Endothelial cell of umbilical vein (primary cell): ENCODE measurements at places on chromosomes 12 and 14.
A peak's percentile ranks its signal among the peaks of the same experiment; 100 is the strongest.

DNA sequence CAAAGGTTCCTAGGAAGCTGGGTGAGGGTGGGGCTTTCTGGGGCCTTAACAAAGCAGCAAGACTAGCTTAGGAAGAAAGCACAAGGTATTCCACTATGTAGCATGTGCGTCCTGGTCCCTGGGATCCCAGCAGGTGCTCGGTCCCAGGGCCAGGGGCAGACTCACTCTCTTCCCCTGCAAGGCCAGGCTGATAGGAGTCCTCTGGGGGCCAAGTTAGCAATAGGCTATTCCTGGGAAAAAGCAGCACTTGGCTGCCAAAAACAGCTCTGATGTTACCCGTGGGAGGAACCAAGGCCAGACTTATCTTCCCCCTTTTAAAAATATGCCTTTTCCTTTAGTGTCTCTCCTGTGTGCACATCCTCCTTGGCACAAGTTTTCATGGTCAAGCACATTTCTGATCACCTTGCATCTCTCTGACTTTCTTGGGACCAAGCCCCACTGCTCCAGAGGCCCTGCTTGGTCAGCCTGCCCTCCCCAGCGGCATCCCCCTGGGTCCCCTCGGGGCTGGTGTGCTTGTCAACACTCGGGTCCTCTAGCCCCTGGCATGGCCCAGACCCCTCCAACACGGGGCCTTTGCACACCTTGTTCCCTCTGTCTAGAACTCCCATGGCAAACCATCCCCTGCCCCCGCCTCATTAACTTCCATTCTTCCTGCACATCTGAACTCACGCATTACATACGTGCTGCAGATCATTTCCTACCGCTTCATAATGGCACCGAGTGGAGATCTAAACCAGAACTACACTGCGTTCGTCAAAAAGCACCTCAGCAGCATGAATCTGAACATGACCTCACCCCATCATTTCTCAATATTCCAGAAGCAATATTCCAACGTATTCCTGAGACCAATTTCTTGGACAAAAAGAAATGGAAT, 21.9 kb downstream of the CCDC92 start:
- no peak for DNase-seq

DNA sequence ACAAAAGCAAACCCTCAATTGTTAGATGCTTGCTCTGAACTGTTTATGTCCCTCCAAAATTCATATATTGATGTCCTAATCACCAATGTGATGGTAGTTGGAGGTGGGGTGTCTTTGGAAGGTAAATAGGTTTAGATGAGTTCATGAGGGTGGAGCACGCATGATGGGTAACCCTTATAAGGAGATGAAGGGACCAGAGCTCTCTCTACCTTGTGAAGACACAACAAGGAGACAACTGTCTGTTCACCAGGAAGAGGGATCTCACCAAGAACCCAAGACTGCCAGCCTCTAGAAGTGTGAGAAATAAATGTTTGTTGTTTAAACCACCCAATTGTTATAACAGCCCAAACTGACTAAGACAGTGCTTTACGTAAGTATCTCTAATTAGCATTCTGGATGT, 27.0 kb downstream of the DHRS2 start:
- DNase-seq = no peak

DNA sequence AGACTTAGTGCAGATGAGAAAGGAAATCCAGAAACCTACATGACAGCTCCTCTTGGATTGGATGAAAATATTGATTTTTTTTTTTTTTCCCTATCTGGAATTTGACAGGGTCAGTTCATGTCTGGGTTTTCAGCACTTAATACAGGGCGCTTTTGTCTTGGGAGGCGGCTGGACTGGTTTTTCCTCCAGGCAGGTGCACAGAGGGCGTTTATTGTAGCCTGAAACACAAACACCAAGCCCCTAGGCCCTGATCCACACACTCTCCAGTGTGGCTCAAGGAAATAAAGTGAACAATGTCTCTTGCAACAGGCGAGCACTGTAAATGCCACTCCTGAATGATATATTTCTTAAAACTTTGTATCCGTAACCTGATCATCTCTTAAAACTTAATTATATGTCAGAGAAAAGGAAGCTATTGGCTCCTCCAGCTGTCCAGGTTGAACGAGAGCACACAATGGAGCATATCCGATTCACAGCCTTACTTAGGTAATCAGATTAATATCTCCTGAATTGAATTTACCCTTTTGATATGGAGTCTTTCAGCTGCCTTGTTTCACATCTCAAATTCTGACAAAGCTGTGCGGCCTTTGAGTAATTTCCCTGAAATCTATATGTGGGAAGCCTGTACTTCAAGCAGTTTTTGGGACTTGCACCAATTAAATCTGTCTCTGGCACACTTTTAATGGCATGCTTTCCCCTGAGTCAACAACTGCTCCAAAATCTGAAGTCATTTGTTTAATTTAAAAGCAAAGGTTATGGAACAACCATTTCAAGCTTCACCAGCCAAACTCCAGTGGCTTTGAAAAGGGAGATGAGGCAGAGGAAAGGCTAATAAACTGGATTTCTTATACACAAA, 485.7 kb downstream of the ZFP36L1 start:
- DNase-seq = no peak

DNA sequence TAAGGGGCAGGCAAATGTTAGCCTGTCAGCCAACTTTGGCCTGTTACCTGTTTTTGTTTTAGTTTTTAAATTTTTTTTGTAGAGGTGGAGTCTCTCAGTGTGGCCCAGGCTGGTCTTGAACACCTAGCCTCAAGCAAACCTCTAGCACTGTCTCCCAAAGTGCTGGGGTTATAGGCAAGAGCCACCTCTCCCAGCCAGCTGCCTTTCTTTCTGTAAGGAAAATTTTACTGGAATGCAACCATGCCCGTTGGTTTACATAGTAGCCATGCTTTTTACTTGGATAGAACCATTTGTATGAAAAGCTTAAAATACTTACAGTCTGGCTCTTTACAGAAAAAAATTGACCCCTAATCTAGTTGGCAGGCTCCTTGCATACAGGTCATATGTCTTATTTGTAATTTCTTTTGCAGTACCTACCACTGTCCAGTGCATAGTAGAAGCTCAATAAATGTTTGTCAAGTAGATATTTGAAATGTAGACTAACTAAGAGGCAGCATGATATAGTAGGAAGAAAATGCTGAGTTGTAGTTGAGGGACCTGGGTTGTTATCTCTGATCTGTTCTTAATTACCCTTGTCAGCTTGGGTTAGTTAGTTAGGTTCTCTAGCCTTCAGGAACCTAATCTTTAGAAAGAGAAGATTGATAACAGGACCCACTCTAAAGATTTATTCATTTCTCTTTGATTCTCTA, 4.7 kb downstream of the MDM2 start:
- no peak for DNase-seq

DNA sequence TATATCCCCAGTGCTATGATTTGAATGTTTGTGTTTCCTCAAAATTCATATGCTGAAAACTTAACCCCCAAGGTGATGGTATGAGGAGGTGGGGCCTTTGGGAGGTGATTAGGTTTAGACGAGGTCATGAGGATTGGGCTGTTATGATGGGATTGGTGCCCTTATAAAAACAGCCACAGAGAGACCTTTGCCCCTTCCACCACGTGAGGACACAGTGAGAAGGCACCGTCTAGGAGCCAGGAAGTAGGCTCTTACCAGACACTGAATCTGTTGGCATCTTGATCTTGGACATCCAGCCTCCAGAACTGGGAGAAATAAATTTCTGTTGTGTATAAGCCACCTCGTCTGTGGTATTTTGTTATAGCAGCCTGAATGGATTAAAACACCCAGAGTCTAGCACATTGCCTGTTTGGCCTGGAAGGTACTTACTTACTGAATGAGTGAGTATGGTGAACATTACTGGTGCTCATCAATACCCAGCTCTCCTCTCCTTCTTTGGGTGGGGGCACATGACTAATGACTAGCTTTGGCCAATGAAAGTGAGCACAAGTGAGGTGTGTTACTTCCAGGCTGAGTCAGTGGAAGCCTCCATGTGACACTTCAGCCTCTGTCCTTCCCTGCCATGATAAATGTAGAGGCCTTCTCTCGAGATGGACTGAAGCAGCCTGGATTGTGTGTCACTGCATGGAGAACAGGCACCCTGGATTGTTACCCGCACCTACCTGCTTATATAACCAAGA, 72.4 kb upstream of the CHST11 start:
- no peak for DNase-seq

DNA sequence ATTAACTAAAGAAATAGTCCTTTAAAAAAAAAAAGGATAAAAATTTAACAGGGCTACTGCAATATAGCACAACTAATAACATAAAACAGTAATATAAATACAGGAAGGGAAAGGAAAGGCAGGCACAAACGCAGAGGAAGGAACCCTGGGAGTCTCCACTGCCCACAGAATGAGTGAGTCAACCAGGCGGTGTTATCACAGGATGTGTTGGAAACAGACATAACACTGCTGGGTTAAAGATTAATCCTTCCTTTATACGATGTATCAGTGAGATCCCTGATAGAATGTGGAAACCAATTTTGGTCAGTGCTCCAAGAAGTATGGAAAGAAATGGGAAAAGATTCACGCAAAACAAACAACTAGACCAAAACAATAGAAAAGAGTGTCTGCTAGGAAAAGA, 47.9 kb downstream of the FGD6 start:
- DNase-seq = peak; percentile 96

DNA sequence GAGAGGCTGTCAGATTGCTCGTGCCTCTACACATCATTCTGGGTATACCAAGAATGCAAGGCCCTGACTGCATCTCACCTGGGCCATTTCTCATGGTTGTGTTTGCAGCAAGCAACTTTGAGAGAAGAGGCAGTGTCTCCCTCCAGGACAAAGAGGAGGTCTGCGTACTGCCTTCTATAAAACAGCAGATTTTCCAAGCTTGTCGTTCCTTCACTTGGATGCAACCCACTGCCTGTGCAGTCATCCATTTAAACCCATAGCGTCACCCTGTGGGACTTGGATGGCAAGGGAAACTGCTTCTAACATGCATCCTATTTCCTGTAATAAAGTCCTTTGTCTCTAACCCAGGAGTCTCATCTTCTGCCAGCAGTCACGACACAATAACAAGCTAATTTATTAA, 1.3 kb downstream of the POMT2 start:
- DNase-seq = no peak

DNA sequence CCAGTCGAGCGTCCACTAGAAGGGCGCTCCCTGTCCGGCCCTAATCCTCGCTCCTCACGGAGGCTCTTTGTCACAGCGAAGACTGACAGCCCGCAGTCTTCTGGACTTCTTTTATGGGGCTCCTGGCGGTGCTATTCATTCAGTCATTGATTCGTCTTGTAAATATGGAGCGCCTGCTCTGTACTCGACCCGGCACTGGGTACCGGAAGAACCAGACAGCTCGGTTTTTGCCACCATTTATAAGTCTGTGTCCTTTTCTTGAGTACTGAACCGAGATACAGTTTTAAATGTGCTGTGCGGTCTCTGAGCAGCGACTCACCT, 570 bp downstream of the DMAC2L start:
- DNase-seq = no peak

GRCh38 chr14:101823066-101823465, 61.6 kb downstream of the PPP2R5C start:
- no peak for DNase-seq

- no peak for DNase-seq
Measured at GRCh38 chr12:6779708-6780432, 7.5 kb downstream of the LAG3 start.

DNA sequence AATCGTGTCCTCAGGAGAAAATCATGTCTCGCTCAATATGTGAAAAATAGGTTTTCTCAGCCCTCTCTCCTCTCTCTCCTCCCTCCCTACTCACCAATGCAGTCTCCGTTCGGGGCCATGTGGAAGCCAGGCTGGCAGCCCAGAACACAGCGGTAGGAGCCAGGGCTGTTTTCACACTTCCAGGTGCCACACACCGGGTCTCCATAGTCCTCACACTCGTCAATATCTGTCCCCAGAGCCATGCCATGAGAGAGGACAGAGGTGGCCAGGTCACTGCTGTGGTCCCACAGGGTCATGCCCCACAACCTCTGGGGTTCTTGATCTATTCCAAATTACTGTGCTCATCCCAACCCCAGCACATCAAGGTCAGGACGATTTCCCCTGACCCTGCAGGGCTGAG, 13.5 kb downstream of the ISCA2 start:
- DNase-seq = no peak

DNA sequence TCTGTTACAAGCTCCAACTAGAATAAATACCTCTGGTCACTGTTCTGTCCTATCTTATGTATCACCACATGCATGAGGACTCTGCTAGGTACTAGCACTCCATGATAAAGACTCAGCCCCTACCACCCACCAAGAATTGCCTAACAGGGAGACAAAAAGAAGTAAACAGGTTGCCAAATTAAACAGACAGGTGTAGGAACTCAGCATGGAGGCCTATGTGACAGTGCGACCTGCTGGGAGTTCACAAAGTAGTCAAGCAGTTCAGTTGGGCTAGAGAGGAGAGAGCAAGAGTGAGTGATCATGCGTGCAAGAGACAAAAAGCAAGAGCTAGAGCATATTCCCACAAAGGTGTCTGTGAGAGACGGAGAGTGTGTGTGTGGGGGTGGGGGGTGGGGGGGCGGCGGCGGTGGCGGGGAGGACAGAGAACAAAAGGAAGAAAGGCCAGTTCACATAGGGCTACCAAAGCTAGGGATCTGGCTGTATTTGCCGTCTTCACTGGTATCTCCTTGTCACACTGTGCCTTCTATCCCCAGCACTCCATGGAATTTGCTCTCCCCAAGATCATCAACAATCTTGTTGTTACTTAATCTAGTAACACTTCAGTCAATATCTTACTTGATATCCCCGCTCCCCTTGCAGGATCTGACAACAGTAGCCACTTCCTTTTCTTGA, 81.2 kb downstream of the SPPL3 start:
- DNase-seq = no peak

DNA sequence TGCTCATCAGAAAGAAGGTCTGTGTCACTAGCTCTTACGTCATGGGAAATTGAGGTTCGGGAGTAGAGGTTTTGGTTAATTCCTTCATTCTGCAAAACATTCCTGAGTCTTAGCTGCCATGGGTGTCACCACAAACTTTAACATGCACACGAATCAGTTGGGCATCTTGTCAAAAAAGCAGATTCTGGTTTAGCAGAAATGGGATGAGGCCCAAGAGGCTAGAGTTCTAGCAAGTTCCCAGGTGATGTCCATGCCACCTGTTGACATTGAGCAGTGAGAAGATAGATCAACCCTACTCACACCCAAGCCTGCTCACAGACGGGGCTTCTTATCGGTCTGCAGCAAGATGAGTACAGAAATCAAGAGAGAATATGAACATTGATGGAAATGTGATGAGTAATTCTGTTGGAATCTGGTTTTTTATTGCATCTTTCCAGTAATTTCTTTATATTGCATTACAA, 11.7 kb upstream of the RIN3 start:
- DNase-seq = no peak

- no peak for DNase-seq
Measured at GRCh38 chr14:99333214-99333613, 61.2 kb upstream of the BCL11B start.

- DNase-seq = peak; percentile 25
Measured at GRCh38 chr12:29889737-29890136, 106.0 kb upstream of the TMTC1 start.

- DNase-seq = no peak
Measured at GRCh38 chr14:22979748-22980392, 2.5 kb downstream of the AJUBA start.
